ENCODE measurements at places on chromosomes 4 and X.

GRCh38 chrX:115533485-115533884, 27.5 kb upstream of the PLS3 start:
- no peak for DNase-seq

GRCh38 chr4:73984736-73985527, 3.1 kb downstream of the PPBP start:
- no peak for DNase-seq

DNA sequence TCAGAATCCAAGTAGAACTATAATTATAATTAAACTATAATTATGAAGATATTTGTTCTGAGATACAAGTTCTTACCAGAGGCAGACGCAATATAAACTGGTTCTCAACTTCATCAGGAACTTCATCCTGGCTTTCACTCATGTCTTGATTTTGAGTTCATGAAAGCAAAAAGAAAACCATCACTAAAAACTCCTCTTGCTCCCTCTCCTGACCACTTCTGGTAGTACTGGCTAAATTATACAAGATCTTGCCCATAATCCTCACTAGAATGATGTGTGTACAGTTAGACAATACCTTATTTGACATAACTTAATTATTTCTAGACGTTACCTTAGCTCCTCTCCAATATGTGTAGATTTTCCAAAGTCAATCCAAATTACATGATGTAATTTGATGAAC, 3.7 kb downstream of the TAF7L start:
- peak; percentile 24 for DNase-seq

DNA sequence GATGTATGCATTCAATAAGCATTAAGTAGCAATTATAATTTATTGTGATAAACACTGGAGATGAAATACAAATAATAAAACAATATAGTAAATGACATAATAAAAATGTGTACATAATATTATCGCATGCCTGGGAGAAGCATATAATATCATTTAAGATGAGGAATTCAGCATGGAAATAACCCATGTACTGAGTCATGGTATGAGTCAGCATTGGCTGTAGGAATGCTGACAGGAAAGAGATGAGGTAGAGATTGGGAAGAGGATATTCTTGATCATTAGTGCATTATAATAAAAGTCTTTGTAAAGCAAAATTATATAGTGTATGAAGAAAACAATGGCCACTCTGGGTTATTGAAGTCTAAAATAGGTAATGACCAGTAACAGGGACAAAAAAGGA, 82.8 kb downstream of the MAGEB10 start:
- DNase-seq, result no peak

- DNase-seq, result no peak
Measured at GRCh38 chrX:826448-826847, 195.9 kb downstream of the SHOX start.

DNA sequence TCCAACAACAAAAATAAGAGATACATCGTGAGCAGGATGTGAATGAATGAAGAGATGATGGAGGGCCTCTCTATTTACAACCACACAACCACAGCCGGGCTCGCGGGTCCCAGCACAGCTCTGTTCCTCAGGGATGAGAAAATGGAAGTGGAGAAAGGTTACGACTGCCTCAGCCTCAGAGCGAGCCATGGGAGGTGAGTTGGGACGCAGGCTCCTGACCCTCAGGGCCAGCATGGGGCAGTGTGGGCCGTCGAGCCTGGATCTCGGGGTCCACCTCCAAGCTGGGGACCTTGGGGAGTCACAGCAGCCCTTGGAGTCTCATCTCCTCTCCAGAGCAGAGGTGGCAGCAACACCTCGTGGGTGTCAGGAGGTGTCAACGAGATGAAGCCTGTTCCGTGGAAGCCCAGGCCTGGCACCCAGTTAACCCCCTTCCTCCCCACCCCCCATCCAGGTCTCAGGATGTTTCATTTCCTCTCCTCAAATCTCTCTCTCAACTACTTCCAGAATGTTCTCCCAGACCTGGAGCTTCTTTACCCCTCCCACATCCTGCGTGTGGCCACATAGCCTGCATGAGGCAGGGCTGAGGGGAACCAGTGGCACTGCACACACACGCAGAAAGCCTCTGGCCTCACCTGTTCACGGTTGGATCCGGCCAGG, 25.9 kb downstream of the C4orf50 start:
- no peak for DNase-seq

- no peak for DNase-seq
Measured at GRCh38 chr4:53563824-53564223, 27.5 kb downstream of the LNX1 start.

- no peak for DNase-seq
Measured at GRCh38 chr4:147078875-147079658, 133.4 kb upstream of the TTC29 start.

DNA sequence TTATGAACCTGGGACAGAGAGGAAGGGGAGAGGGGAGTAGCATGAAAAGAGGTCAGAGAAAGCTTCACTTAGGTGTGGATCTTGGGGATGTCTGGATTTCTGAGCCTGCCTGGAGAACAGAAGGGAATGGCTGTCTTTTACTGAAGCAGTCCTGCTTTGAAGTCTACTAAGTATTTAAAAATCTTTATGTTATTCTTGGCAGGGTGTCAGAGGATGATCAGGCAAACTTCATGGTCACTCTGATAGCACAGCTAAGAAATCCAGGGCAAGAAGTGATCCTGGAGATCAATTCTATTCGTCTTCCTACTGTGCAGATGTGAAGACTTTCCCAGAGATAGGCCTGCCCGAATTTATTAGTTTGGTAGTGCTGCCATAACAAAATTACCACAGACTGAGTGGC, 464.4 kb upstream of the BOD1L1 start:
- no peak for DNase-seq

DNA sequence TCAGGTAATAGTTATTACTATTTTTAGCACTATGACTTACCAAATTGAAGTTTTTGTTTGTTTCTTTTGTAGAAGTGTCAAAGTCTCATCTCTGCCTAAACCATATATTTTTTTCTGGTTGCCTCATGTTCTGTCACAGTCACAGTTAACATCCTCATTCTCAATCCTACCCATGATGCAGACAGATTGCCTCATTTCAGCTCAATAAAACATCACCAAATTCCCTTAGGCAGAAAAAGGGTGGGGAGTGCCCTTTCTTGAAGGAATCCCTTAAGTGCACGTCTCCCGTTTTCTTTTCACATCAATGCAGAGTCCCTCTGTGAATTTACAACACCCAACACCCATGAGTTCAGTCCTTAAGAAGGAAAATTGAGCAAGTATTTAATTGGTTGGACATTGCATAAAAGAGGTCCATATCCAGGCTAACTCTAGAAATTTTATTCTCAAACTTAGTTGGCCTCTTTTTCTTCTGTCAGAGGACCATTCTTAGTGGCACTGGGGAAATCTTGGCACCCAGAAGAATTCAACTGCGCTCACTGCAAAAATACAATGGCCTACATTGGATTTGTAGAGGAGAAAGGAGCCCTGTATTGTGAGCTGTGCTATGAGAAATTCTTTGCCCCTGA, 103.7 kb upstream of the BMPR1B start:
- DNase-seq, result no peak

- no peak for DNase-seq
Measured at GRCh38 chr4:10731690-10732089, 47.1 kb upstream of the CLNK start.

DNA sequence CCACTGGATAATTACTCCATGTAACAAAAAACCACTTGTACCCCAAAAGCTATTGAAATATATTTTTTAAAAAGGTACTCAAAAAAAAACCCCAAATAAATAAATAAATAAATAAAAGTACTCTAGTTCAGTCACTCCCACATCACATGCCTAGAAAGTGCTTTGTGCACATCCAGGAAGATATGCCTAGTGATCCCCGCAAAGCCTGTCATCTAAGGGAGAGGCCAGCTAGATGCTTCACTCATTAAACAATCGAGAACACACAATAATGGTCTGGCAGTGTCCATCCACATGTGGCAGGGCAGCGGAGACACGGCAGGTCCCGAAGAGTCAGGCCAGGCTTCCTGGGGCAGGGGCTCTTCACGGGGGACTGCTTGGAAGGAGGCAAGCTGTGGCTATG, 47.6 kb downstream of the RAB33B start:
- DNase-seq, result no peak

GRCh38 chr4:6847178-6847577, 62.4 kb upstream of the TBC1D14 start:
- no peak for DNase-seq

- DNase-seq, result peak; percentile 94
Measured at GRCh38 chr4:73222466-73223257, 35.9 kb downstream of the ANKRD17 start.

- DNase-seq, result peak; percentile 63
Measured at GRCh38 chr4:3346146-3346545, 53.3 kb downstream of the RGS12 start.

- DNase-seq, result no peak
Measured at GRCh38 chr4:124641715-124642381, 70.7 kb downstream of the ANKRD50 start.

DNA sequence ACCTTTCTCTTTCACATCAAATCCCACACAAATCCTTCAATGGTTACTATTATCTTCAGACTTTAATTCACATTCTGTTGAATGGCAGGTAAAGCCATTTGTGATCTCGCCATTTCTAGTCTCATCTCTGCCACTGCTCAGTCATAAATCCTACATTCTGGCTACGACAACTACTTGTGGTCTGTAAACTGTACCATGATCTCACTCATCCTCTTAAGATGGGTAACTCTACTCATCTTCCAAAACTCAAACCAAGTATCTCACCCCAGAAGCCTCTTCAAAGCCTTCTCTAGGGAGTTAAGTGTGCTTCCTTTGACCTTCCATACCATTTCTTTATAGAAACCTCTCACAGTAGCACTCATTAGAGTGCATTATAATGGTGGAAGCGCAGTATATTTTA, 101.8 kb downstream of the NEK1 start:
- no peak for DNase-seq

- DNase-seq, result peak; percentile 19
Measured at GRCh38 chrX:39462835-39463234, 634.9 kb downstream of the BCOR start.

GRCh38 chrX:153933748-153934147, 1.1 kb downstream of the NAA10 start:
- no peak for DNase-seq

GRCh38 chr4:173866322-173867026, 336.4 kb upstream of the HAND2 start:
- DNase-seq, result no peak

DNA sequence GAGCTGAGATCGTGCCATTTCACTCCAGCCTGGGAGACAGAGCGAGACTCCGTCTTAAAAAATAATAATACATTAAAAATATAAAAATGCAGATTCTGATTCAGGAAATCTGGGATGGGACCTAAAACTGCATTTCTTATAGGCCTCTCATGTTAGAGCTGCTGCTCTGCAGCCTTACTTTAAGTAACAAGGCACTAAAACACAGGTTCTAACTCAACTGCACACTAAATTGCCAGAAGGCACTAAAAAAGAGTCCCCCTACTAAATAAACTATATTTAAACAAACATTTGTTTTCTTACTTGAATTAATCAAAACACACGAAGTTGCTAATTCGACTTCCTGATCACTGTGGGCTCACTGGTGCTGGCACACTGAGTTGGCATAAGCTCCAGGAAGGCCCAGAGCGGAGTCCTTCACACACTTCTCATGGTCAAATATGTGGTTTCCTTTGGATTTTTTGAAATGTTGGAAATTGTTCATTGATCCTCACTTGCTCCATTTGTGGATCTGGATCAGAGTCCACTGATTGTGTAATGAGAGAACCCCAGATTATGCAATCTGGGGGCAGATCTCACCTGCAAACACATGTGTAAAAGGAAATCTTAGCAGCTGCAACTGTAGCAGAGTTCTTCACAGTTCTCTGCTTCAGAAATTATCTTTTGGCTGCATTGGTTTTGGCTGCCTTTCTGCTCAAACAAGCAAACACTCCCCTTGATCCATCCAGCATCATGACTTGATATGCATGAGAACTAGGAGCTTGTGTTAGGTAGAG, 59.3 kb downstream of the AFF1 start:
- DNase-seq, result no peak

- DNase-seq, result no peak
Measured at GRCh38 chrX:9888953-9889470, 78.1 kb upstream of the CLDN34 start.

GRCh38 chr4:123856689-123857545, 460.3 kb downstream of the SPRY1 start:
- DNase-seq, result no peak

DNA sequence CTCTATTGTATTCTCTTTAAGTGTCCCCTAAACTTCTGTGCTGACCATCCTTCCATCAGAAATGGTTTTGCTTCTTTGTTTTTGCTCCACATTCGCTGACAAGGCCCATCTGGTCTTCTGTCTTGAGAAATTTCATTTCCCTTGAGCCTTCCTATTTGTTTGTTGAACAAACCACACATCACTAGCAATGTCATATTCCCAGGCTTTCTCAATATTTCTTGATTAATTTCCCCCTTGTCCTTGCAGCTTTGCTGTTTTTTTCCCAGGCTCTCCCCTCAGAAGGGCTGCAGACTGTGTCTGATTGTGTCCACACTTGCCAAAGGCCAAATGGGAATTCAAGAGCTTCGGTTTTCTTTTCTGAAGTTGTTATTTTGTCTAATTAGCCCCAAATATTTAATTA, 158.9 kb downstream of the MID1IP1 start:
- DNase-seq, result no peak

DNA sequence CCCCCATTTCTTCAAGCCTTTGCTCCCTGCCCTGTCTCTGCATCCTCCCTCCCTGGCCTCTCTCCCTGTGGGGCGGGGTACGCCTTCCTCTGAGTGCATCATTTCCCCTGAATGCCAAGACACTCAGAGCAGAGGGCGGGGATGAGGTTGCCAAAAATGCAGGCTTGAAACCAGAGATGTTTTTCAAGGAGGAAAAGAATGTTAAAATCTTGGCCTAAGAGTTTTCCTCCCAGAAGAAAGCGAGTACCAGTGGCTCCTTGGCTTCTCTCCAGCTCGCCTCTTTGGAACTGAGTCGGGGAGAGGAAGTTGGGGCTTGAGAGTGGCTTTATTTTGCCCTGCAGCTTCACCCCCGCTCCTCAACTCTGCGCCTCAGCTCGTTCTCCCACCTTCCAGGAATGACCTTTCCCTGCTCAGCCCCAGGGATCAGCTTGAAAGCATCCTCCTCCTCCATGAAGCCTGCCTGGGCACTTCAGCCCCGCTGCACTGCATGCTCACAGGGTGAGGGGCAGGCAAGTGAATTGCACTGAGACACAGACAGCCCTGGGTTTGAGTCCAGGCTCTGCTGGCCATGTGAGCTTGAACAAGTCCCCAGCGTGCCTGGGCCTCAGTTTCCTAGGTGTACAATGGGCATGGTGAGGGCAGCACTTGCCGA, 57.5 kb upstream of the SORCS2 start:
- no peak for DNase-seq

- no peak for DNase-seq
Measured at GRCh38 chr4:108060686-108061321, 71.1 kb downstream of the HADH start.

DNA sequence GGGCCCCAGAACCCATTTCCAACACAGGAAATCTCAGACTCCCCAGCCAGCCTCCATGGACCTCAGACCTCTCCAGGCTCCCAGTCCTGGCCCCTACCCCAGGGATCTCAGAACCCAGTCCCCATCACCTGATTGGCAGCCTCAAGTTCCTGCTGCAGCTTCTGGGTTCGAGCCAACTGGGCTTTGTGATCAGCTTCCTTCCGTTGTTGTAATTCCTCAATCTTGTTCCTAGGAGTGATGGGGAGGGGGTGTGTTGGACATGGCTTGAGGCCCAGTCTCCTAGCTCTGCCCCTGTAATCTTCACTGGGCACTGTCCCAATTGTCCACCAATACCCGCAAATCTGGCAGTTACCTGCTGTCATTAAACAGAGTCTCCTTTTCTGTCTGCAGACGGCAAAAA, 12.6 kb downstream of the GRIPAP1 start:
- DNase-seq, result no peak

GRCh38 chrX:2449135-2449886, 51.5 kb downstream of the DHRSX start:
- no peak for DNase-seq

Measured in Jurkat, Clone E6-1 (cell line).